ENCODE measurements at places on chromosomes 12 and 14.

DNA sequence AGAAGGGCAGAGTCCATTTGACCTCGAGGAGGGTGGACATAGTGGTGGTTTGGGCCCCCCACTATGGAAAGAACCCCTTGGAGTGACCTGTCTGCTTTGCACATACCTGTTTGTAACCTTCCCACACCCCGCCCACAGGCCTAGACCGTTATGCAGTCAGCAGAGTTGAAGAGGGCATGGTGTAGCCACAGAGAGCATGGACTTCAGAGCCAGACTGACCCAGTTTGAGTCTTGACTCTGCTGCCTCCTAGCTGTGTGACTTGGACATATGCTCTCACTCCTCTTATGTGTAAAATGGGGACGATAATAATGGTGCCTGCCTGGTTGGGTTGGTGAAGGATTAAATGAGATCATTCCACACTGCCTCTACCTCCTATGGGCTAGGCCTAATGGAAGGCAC, 40.9 kb upstream of the NOS1 start:
- DNase-seq = no peak

GRCh38 chr12:54053751-54054741, at the start of gene HOXC4:
Gene HOXC4, plus strand, starts transcription at chr12:54053835. Its CDS starts 88 bp downstream, at chr12:54053923.
- peak; percentile 36 for DNase-seq

DNA sequence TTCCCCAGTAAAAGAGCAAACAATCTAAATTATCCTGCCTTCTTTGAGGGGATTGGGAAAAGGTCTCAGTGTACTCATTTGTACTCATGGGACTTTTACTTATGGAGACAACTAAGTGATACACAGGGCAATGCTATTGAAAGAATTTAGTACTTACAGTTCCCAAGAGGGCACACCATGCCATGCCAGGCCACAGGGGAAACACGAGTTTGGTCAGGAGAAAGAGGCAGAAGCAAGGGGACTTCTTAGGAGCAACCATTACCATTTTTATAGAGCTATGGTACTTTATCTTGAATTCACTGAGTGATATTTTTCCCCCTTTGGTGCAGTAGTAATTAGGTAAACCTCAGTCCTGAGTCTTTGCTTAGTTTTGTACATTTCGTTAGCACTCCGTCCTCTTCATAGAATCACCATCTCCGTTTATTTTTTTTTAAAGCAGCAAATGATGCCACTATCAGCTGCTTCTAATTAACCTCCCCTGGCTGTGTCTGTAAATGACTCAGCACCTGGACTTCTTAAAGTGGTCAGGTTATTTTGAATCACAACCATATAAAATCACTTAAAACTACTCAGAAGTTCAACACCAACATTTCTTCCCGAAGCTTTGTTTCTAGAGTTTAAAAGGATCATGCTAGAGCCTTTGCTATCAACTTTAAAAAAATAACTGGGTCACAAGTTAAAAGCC, 5.9 kb upstream of the WASHC3 start:
- DNase-seq = no peak

GRCh38 chr12:27523305-27523641, 733 bp upstream of the PPFIBP1 start:
- no peak for DNase-seq
